ENCODE measurements at places on chromosomes 6 and 20.

DNA sequence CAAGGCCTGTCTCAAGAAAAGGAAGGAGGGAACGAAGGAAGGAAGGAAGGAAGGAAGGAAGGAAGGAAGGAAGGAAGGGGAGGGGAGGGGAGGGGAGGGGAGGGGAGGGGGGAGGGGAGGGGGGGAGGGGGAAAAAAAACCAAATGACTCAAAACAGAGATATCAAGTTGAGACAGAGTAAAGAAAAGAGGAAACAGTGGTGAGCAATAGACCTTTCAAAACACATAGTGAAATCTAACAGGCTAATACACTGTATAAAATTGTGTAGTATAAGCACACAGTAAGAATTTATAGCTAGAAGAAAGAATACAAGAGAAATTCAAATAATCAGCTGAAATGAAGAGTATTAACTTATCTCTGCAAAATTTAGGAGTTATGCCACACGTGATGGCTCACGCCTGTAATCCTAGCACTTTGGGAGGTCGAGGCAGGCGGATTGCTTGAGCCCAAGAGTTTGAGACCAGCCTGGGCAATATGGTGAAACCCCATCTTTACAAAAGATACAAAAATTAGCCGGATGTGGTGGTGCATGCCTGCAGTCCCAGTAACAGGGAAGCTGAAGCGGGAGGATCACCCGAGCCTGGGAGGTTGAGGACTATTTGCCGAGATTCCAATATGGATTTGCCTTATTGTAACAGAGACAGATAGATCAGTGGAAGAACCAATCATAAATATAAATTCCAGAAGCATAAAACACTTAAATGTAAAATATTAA lies 123.2 kb downstream of the PRND start:
- no peak for DNase-seq

DNA sequence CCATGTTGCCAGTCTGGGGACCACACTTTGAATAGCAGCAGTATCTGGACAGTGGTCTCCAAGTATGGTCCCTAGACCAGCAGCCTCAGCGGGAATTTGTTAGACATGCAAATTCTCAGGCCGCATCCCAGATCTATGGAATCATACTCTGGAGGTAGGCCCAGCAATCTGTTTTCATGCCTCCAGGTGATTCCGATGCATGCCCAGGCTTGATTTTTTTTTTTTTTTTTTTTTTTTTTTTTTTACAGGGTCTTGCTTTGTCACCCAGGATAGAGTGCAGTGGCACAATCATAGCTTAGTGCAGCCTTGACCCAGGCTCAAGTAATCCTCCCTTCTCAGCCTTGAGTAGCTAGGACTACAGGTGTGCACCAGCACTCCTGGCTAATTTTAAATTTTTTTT lies 682 bp upstream of the SLA2 start:
- DNase-seq: no peak

DNA sequence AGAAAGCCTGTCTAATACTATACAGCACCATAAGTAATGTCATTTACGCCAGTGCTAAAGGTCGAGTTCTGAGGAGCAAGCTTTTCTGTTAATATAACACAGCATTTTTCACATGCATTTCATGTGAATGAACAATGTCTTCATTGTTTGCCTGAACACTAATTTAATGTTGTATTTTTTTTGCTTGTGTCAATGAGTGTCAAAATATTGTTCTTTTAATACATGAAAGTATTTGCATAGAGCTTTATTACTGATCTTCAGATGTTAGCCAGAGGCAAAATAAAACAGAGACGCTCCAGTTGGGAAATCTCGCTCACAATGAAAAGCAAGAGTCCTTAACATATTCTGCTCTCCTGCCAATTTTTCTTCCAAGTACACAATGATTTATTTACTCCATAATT lies 151.8 kb downstream of the FOXC1 start:
- DNase-seq: no peak

GRCh38 chr6:31572041-31572911 lies at the start of gene LTA:
Gene LTA, plus strand, starts transcription at chr6:31572289. Its CDS starts 454 bp downstream, at chr6:31572743.
- no peak for DNase-seq

- no peak for DNase-seq
Observed at GRCh38 chr20:51609251-51609650, 66.7 kb upstream of the NFATC2 start.

GRCh38 chr6:158361068-158361467 lies 48.8 kb downstream of the TULP4 start:
- no peak for DNase-seq

DNA sequence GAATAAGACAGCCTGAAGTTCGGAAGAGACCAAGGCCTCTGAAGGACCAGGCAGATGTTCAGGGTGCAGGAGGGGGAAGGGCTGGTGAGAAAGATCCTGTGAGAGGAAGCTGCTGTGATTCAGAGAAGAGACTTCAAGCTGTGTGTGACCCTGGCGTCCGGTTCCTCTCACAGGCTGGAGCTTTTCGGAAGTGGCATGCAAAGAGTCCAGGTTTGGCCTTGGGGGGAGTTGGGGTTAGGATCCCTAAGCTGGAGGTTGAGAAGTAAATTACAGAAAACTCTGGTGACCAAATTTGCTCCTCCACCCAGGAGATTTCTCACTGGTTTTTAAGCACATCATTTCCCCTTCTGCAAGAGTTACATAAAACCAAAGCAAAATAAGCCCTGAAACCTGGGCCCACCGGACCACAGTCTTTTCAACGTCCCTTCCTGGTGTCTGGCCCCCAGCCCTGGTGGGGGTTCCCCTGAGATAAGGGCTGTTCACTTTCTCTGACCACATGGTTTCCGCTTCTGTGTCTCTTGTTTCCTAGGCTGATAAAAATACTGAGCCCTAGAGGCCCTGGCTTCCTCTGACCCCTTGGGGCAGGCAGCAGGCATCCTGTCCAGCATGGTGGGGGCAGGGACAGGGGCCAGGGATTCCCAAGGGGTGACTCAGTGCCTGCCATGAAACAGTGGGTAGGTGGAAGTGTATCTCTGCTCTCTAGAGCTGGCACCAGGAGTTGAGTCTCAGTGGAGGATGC lies 12.0 kb upstream of the LTA start:
- peak; percentile 92 for DNase-seq

GRCh38 chr6:16854986-16855385 lies 93.7 kb upstream of the ATXN1 start:
- peak; percentile 42 for DNase-seq
